HCT116 (cell line): ENCODE measurements at places on chromosomes 1 and 21. TPM values are rescaled to one million over a fixed set of nuclear protein-coding genes. Genes with fewer than 3 reads are reported as not detected.

Gene SMCP
- not detected for total RNA-seq

Gene AMY1B
- not detected for total RNA-seq

Gene TFAP2E
- total RNA-seq = 6.1 TPM

Gene HRNR
- not detected for total RNA-seq

Gene SAMSN1
- total RNA-seq = 0.57 TPM

Gene SLAMF7
- 0.34 TPM for total RNA-seq
